ENCODE measurements at places on chromosomes 1 and 21.

- DNase-seq: no peak
Observed at GRCh38 chr1:219433496-219434131, 179.3 kb downstream of the ZC3H11B start.

DNA sequence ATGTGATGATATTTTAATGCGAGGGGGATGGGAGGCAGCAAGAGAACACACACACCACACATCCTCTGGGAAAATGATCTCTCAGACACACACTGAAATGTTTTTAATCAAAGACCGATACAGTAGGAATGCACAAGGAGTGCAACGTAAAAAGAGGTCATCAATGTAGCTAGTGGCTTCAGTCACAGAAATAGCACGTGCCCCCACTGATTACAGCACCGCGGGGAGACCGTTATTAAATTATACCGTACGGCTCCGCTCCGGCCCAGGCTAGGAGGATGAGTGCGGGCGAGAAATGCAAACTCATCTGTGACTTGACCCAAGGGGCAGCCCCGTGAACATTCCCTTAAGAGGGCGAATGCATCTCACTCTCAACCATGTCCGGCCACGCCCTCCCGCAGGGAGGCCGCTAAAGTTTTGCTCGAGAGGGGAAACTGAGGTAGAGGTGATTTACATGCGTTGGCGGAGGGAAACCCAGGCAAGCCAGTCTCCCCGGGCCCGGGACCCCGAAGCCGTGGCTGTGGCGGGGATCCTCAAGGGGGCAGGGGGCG lies 552 bp downstream of the UBR4 start:
- DNase-seq: peak; percentile 63

DNA sequence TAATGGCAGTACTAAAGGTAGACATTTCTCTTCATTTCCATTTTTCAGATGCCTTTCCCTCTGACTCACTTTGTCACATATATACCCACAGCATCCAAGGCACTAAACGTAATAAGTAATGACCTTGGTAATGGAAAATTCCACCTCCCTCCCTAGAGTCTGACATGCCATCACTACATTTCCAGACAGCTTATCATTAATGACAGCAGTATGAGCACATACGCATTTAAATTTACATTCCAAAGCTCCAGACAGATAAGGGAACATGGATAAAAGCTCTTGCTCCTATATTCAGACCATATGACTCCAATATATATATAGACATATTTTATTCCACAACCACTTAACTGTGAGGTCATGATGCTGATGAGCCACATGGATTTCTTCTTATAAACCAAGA lies 191.7 kb upstream of the GORAB start:
- no peak for DNase-seq

DNA sequence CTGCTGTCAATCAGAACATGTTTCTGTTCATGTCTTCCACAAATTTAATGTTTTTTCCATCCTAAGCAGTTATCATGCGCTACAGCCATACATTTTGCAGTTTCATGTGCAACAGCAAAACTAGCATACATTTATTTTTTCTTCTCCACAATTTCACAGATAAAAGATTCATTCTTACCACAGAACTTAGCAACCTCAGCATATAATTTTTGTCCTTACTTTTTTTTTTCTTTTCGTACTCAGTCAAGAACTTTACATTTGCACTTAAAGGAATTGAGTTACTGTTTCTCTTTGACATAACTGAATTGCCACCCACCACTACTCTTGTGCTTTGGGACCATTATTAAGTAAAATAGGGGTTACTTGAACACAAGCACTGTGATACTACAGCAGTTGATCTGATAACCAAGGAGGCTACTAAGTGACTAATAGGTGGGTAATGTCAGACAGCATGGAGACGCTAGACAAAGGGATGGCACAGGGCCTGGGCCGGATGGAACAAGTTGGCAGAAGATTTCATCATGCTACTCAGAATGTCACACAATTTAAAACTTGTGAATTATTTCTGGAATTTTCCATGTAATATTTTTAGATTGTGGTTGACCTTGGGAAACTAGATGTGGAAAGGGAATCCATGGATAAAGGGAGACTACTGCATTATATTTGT lies 50.2 kb upstream of the LHX8 start:
- DNase-seq: no peak

- DNase-seq: no peak
Observed at GRCh38 chr21:30232011-30232410, 16.1 kb upstream of the CLDN8 start.

DNA sequence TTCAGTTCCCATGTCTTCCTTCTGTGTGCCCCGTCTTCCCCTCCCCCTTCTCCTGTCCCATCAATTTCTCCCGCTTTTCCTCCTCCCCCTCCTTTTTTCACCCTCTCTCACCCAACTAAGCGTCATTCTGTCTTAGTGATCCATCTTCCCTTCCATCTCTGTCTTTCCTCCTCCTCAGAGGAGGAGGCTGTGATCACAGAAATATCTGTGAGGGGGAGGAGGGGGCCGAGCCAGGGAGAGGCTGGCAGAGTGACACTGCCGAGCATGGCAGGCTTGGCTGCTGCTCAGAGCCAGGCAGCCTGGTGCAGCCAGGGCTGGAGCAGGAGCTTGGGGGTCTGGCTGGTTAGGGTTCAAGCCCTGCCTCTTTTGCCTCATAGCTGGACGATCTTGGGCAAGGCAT lies 7.6 kb downstream of the HTR6 start:
- no peak for DNase-seq

GRCh38 chr1:47751996-47752451 lies 245.2 kb downstream of the TRABD2B start:
- DNase-seq: no peak

DNA sequence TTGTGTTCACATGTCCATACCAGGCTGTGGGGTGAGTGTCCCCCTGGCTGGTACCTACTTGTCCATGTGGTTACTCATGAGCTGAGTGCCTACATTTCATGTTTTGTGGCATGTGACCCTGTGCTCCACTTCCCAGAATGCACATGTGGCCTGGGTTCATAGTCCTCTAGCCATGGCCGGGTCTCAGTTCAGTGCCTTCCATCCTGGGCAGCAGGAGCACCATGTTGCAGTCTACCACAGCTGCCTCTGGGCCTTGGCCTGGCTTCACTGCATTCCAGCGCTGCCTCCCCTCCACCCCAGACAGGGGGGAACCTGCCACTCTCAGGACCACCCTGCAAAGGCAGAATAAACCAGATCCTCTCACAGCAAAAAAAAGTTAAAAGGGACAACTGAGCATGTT lies 5.5 kb downstream of the CEPT1 start:
- no peak for DNase-seq

- no peak for DNase-seq
Observed at GRCh38 chr1:179803104-179803503, 60.0 kb downstream of the FAM163A start.

DNA sequence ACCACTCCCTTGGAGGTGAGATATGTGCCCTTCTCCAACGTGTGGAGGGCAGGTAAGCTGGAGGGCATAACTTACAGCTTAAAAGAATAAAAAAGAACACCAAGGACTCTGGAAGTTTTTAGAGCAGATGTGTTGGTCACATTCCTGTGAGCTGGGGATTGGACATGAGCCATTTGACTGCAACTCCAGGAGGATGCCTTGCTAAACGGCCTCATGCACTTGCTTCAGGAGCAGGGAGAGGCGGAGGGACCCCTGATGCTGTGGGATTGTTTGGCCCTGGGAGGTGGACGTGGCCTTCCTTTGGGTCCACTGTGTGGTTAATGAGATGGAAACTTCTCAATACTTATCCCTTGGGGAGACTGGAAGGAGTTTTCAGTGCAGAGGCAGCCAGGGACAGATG lies 185.6 kb downstream of the RHOU start:
- DNase-seq: no peak

DNA sequence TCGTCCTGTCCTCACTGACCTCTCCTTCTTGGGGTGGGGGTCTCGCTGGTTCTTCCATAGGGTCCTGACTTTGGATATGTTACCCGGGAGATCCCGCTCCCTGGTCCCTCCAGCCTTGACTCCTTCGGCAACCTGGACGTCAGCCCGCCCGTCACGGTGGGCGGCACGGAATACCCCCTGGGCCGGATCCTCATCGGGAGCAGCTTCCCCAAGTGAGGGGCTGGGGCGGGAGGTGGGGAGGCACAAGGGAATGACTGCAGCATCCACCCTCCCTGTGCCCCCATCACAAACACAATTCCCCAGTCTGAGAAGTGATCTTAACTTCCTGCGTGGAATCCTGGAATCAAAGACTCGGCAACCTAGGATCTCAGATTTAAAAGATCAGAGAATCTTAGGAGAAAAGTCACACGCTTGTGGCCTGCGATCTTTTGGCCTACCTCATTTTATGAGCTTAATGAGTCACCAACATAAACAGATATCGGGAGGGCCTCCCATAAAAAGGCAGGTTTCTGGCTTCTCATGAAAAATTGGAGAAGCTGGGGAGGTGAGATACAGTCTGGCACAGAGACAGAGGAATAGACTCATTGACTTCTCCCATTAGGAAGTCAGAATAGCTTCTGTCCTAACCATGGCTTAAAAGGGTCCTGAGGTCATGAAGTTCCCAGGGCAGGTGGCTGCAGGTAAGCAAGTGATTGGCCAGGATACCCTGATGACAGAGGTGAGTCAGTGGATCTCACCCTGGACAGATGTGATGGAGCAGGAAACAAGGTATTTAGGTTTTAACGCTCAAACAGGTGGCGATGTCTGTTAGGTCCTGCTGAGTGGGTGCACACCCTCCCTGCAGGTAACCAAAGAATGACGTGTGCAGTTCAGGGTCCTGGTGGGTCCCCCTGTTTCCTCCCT lies 15.9 kb upstream of the PADI3 start:
- no peak for DNase-seq

- DNase-seq: no peak
Observed at GRCh38 chr1:203379825-203380224, 28.9 kb upstream of the FMOD start.

GRCh38 chr1:81695741-81696140 lies 105.0 kb upstream of the ADGRL2 start:
- DNase-seq: no peak

GRCh38 chr1:215595231-215595630 lies 28.1 kb downstream of the KCTD3 start:
- DNase-seq: no peak

DNA sequence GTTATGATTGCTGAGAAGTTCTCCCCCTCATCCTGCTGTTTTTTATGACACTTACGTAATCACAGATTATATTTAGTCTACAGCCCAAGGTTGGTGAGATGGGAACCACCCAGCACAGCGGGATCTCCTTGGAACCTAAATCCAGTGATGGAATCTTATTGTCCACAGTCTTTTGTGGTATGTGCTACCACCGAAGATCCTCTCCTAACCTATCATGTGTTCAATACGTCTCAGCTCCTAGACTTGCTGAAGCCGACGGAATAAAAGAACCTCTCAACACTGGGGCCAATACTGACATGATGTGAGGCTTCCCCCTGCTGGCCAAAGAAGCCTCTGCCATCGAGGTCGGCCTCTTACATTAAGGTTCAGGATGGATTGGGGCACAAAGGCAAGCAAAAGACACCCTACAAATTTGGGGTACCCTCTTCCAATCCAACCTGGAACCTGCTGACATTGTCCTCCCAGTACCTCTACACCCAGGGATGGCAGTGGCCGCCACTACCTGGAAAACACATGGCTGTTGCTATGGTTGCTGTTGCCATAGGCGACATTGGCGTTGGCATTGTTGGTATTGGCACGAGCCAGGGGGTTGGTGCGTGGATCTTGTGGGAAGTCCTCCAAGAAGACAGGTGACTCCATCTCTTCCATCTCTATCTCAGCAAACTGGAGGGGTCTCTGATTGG lies 19.4 kb upstream of the KIF21B start:
- DNase-seq: peak; percentile 52

GRCh38 chr21:44816761-44817505 lies 929 bp downstream of the SUMO3 start:
- no peak for DNase-seq

DNA sequence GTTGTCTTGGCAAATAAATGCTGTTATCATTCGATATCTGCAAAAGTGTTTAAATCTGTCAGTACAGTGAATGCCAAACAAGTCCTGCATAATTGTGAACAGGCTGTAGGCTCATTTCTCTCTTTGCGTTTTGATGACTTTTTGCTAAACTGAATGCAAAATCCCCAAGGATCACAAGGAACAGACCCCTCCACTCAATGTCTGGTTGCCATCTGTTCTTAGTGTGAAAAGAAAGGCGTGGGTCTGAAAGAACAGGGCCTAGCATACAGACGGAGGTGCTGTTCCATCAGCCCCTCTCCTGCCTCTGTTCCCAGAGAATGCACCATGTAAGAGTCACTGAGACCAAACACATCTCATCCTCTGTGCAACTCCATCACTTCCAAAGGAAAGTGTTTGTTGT lies 40.4 kb downstream of the EIF2B3 start:
- DNase-seq: no peak

DNA sequence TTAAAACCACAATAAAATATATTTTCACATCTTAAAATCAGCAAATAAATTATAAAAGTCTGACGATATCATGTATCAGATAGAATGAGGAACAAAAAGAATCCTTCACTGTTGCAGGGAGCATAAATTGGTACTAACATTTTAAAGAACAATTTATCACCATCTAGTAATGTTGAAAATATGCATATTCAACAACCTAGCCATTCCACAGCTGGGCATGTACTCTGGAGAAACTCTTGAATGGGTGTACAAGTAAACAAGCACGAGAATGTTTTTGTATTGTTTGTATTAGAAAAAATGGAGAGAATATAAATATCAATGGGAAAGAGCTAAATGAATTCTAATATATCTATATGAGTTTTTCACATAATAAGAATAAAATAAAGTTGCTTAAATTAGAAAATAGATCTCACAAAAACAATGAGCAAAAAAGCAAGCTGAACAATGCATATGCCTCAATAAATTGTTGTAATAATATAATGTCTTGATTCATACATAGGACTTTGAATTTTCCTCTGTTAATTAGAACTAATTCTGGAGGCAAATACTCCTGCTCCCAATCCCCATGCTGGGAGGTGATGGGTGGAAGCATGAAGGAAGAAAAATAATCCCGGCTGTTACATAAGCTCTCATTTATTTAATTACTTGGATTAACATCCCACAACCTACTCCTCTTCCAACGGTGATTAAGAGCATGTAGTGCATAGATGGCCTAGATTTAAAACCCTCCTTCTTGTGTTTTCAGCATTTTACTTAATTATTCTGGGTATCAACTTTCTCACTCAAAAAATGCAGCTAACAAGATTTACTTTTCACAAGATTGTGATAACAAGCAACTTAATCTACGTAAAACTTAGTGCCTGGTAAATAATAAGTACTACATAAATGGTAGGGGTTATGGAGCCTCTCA lies 5.5 kb upstream of the FMO2 start:
- DNase-seq: no peak

DNA sequence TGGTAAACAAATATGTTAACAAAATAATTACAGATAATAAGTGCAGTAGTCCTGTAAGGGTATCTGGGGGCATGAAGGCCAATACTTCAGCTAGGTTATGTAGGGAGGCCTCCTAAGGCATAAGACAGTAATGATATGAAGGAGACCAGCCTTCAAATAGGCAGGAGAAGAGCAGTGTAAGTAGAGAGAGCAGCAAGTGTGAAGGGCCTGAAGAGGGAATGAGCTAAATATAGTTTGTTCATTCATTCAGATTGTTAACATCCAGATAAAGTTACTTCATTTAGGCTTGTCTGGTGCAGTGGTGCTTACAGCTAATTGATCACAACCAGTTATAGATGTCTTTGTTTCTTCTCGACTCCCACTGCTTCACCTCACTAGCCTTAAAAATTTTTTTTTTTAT lies 71.1 kb downstream of the EPB41 start:
- no peak for DNase-seq
